ENCODE measurements at places on chromosomes 4 and X.

DNA sequence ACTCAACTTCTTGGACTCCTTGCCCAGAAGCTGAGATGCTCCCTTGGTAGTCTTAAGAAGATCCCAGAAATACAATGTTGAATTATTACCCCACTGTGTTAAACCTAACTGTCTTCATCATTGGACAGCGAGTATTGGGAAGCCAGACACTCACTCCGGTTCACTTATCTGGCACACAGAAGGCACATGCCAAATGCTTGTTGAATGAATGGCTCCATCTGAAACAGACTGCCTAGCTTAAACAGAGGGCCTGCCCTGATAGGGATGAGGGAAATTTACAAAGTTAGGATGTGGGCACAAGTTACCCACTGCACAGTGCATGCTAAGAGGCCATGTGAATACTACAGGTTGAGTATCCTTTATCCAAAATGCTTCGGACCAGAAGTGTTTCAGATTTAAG lies 79.3 kb downstream of the RASL11B start:
- DNase-seq: no peak

DNA sequence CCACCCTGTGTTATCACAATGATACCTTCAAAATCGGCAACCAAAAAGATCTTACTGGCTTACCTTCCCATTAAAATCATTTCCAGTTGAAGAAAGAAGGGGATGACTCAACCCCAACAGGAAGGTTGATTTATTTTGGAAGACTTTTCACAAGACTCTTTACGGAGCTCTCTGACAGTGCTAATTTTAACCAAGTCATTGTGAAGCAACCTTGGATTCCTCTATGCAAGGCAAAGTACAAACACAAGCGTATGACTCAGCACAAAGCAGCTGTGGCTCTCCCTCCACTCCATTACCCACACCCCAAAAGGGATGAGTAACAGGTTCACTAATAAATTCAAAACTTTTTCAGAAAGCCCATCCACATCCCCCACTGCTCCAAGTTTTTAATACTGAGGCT lies 213.8 kb upstream of the FGF13 start:
- no peak for DNase-seq

- DNase-seq: no peak
Observed at GRCh38 chrX:136780763-136781162, at the start of gene ARHGEF6. ARHGEF6 (minus strand) TSS chrX:136780932; CDS start chrX:136780882, 50 bp downstream.

DNA sequence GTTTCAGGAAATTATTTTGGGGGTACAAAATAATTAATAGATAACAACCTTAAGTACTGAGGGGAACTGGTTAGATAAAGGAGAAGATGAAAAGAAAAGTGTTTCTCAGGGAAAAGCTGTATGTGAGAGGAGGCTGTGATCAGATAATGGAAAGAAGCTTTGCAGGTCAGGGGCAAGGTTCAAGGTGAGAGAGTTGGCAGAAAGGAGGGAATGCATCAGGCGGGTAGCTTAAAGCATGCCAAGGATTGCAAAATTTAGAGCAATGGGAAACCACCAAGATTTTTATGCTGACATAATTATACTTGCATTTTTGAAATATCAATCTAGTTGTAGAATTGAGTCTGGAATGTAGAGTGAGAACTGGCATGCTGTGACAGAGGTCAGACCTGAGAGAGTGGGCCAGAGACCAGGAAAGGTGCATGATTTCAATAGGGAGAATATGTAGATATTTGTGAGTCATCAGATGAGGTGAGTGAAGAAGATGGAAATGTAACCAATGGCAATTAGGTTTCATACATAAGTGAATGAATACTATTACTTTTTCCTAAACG lies 508.7 kb downstream of the TRIML1 start:
- no peak for DNase-seq

DNA sequence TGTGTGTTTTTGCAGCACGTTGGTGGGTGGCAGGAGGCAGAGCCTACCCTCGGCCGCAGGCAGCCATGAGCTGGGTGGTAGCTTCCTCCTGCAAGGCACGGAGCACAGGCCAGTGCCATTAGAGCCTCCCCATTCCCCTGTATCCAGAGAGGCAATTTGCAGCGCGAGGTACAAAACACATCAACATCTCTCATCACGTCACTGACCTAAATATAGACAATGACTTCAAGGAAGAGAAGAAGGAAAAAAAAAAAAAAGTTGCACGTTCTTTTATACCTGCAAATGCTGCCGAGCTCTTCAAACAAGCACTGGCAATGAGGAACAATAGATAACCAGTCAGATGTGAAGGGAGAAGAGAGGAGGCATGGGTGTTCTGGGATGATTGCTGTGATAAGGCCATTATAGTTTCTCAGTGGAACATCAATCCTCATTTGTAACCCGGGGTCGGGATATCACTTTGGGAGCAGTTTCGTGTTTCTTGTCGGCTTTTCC lies 159.9 kb downstream of the MGST2 start:
- no peak for DNase-seq

- no peak for DNase-seq
Observed at GRCh38 chr4:90122355-90122748, 4.8 kb upstream of the CCSER1 start.

DNA sequence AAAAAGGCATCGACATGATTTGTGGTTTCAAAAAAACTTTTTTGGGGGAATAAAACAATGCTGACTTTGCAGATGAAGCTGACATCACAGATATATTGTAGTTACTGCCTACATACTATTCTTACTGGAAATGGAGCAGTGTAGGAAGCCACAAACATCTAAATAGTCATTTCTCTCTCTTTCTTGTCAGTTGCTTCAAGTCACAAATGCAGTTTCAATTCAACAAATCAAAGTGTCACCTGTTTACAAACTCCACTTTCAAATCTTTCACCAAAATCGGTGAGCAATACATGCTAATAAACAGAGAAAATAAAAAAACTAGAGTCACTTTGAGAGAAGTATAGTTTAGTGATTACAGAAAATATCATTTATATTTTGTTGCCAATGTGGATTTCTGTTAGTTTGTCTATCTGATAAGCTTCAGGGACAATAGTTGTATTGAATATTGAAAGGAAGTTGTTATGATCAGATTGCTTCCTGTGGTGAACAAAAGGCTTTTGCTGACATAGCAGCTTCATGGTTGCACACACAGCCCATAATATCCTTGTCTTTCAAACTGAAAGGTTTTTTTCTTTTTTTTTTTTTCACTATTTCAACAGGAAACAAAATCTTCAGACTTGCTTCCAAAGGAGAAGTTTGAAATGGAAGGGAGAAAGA lies 49.7 kb upstream of the PTPN13 start:
- DNase-seq: no peak

DNA sequence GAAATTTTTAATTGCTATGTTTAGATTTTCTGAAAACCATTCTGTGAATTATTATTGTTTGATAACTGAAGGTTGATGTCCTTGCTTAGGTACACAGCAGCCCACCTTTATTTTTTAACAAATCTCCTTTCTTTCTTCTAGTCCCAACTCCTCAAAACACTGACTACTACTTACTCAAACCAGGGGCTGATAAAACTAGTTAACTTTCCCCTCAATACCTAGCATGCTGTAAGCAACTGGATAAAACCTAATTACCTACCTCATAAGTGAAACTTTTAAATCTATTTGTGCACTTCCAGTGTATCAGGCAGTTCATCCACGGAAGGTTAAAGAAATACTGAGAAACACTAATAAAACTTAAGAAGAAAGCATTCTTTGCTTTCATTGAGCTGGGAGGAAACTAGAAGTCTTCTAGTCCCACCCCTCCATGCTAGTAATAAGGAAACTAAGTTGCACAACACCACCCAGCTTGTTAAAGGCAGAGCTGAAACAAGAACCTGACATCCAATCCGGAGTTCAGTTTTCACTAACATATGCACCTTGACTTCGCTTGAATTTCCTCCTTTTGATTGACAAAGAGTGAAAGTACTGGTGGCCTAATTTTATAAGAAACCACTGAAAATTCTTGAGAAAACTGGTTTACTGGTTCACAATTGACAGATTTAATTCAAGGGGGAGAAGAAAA lies 180.2 kb upstream of the TET2 start:
- DNase-seq: no peak

- no peak for DNase-seq
Observed at GRCh38 chrX:33149580-33149979, 61.8 kb downstream of the DMD start.

- DNase-seq: no peak
Observed at GRCh38 chrX:134949271-134949670, 41.5 kb upstream of the SMIM10 start.

DNA sequence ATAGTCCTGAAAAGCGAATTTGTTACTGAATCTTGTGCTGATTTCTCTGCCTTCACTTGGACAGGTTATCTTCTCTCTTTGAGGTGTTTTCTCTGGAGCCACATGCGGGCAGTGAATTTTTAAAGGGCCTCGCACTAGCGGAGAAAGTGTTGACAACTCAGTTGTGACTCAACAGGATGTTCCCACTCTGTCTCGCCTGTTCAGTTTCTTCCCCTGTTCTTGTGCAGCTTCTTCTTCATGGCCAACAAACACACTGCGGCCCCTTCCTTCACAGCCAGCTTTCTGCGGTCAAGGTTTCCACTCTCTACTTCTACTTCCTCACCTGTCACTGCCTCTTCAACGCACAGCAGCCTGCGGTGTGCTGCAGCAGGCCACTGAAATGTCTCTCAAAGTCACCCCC lies 1.1 kb upstream of the SHROOM4 start:
- DNase-seq: no peak

GRCh38 chrX:36577006-36577405 lies 431.2 kb upstream of the FAM47C start:
- DNase-seq: no peak

DNA sequence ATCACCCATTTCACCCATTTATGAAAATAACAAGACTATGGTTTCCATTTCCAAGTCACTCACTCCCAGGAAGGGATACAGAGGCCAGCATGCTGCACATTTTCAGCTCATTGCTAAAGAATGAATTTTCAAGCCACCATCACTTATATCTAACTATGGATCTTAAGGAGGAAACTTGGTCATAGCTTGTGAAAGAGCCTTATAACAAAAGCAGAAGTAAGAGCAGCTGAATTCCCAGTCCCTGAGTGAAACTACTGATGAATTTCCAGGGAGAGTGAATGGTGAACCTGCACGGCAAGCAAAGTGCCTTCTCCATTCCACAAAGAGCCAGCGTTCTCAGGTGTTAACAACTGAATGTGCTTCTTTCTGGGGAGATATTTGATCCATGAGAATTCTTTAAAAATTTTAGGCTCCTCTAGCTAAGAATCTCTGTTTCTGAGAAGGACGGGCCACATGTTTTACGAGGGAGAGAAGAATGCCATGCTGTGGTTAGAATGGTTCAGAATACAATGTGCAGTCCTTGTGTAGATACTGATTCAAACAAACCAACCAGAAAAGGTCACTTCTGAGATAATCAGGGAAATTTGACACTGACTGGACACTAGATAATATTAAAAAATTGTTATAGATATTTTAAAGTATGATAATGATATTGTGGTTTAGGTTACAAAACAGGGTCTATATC lies 24.0 kb downstream of the BTC start:
- DNase-seq: no peak

- no peak for DNase-seq
Observed at GRCh38 chr4:75087865-75088264, 154.9 kb downstream of the PARM1 start.

GRCh38 chrX:148380650-148381561 lies 119.5 kb upstream of the AFF2 start:
- DNase-seq: no peak

- DNase-seq: no peak
Observed at GRCh38 chrX:153692611-153693156, 5.0 kb downstream of the SLC6A8 start.

- DNase-seq: peak; percentile 15
Observed at GRCh38 chr4:100582146-100582545, 64.3 kb upstream of the EMCN start.

DNA sequence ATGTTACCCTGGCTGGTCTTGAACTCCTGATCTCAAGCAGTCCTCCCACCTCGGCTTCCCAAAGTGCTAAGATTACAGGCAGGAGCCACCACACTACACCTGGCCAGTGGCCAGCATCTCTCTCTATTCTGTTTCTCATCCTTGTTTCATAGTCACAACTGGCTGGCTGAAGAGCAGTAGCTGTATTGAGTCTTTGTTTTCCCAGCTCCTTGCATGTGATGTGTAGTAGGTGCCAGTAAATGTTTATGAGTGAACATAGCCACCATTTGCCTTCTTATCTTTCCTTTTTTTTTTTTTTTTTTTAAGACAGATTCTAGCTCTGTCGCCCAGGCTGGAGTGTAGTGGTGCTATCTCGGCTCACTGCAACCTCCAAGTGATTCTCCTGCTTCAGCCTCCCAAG lies 23.6 kb downstream of the NUDT9 start:
- DNase-seq: no peak

DNA sequence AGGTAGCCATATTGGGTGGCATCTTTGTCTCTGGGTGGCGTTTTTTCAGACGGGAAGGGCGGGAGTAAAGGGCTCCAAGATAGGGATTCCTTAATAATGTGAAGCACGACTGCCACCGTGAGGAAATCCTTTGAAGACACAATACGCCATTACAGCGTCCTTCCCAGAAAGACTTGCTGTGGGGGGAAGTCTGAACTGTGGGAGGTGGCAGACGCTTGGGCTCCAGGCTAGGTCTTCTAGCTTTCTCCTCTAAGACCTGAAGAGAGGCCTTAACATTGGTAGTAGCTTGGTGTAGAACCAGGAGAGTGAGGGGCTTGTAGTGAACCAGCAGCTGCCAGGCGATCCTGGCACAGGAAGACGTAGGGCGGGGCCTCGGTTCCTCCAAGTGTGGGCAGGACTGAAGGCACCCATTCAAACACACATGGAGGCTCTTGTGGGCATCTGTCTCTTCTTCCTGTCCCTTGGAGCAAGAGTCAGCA lies 197.3 kb downstream of the OR13H1 start:
- no peak for DNase-seq

DNA sequence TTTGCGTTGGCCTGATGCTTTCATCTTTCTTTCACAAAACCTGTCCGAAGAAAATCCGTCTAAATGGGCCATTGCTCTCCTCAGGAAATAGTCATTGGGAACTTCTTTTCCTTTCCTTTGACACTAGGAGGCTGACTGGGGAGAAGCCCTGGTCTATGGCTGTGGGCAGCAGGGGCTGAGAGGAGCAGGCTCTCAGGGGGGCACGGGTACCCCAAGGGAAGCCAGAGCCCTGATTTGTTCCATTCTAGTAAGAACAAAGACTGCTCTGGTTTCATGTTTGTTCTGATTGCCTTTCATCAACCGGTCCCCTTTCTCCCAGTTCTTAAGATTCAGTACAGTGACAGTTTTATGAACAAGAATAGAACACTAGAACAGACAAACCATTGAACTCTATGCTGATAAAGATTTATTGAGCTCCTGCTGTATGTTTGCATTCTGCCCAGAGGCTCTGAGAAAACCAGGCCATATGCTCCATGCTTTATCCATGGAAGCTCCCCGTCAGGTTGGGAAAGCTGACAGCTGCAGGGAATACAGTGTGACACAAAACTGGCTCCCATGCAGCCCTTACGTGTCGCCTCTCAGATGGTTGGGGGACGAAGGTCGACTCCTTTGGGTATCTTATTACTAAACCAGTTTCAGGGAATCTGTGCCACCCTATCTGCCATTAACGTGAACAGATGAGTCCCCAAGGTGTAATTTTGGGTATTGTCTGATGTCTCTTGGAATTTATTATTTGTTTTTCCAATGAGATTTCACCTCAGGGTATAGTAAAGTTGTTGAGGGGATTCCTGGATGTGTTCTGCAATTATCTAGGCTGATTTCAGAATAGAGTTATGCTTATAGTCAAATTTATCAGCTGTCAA lies 72.4 kb upstream of the MSANTD1 start:
- peak; percentile 46 for DNase-seq
